ENCODE measurements at places on chromosomes 2 and 18.

DNA sequence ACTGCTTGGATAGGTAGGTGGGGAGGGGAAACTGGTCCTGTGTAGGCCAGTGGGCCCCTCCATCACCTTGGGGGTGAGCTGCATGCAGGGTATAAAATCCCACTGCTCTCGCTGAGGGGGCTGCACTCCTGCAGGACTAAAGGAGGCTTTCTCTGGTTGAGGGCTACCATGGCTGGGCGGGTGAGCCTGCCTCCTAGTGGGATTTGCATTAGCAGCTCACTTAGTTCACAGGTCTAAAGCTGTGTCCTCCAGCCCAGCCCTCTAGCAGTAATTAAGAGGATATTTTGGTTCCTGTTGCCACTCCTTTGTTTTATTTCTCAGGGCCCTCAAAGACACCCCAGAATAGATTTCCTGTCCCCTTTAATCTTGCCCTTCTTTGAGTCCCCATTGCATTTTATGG, 24.6 kb downstream of the TMEM127 start:
- DNase-seq: no peak

- DNase-seq: no peak
These were observed 500.3 kb downstream of the LRP1B start for GRCh38 chr2:141630407-141630930.

DNA sequence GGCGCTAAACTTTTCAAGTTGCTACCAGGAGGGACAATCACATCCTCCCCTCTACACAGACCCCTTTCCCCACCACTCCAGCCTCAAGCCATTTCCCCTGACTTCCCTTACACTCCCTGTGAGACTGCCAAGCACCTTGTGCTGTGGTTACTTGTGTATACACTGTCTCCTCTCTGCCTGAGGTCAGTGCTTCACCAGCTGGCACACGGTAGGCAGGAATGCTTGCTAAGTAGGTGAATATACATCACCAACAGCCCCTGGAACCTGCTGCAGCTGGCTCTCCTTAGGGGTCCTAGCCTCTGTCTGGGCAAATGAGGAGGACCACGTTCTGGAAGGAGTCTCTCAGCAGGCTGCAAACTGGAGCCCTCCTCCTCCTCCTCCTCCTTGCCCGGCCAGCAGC, 38.3 kb upstream of the ACAA2 start:
- no peak for DNase-seq

- no peak for DNase-seq
These were observed 52.7 kb downstream of the DSEL start for GRCh38 chr18:67463829-67464228.

DNA sequence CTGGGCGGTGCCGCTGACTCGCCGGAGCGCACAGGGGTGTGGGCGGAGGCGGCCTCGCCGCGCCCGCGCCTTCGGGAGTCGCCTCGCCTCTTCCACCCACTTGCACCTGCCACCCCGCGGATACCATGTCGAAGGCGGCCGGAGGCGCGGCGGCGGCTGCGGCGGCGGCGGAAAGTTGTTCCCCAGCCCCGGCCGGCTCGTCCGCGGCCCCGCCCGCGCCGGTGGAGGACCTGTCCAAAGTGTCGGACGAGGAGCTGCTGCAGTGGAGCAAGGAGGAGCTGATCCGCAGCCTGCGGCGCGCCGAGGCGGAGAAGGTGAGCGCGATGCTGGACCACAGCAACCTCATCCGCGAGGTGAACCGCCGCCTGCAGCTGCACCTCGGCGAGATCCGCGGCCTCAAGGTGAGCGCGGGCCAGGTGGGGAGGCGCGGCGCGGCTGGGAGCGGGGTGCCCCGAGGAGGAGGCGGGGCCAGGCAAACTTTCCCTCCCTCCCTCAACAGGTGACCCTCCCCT, 766 bp downstream of the CCDC85A start:
- no peak for DNase-seq

Data from effector memory CD8-positive, alpha-beta T cell (primary cell).